Stimulated activated CD8-positive, alpha-beta memory T cell treated with anti-CD3 and anti-CD28 coated beads, Interleukin-7, amount 100 ng/mL, for 1 hour (primary cell): ENCODE measurements at places on chromosomes 4 and X.

DNA sequence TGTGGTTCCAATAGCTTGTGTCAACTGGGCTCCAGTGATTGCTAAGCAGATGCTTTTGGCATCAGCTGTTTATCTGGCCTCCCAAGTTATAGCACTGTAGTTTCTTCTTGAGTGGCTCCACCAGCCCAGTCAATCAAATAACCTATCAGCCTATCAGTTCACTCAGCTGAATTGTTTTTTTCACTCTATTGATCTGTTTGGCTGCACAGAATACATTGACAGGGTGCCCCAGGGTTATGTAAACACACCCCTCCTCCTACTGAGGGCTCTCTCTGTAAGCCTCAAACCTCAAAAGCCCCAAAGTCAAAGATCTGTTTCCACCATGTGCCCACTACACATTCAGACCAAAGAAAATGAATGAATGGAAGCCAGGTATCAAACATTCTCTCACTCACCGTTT lies 214.0 kb downstream of the HS6ST2 start:
- DNase-seq = no peak

GRCh38 chr4:77653162-77653758 lies 47.6 kb downstream of the CXCL13 start:
- no peak for DNase-seq

DNA sequence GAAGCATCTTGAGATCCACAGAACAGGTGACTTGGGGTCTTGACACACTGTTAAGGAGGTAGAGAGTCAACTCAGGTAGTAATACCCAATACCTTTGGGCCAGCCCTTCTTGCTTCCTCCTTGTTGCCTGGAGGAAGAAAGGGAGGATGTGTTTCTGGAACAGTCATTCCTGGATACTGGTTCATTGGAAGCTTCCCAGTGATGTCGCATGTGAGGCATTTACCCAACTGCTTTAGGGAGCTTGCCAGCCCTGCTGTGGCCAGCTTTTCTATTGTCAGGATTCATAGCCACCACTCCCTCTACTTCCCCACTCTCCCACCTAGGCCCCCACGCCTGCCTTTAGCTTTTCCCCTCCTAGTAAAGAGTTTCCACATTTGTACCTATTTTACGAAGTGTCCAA lies 310.3 kb upstream of the PRPS2 start:
- DNase-seq = no peak

- DNase-seq = no peak
Measured at GRCh38 chr4:114597410-114598115, 1.0 kb upstream of the UGT8 start.

DNA sequence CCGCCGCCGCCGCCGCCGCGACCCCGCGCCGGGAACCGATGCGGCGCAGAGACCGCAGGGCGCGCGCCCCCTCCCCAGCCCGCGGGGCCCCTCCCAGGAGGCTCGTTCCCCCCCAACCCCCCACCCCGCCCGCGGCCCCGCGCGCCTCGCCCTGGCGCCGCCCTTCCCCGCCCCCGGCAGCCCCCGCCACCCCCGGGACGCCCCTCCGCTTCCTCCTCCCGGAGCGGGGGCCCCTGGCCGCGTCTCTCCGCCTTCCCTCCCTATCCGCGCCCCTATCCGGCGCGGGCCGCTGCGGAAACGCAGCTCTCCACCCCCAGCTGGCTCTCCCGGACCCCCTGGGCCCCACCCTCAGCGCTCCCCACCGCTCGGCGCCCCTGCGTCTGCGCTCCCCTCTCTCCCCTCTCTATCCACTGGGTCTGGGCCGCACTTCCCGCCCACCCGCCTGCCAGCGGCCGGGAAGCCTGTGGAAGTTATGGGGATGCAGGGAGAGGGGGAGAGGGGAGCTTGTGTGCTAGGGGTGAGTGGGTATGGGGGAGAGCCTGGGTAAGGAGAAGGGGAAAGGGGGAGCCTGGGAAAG lies at the start of gene TMEM271:
TMEM271 (minus strand) TSS at position 51 of the 577 bp plus-strand sequence. CDS start 233 bp downstream, outside the sequence.
- no peak for DNase-seq

- DNase-seq = no peak
Measured at GRCh38 chr4:15667006-15667405, 11.8 kb upstream of the FBXL5 start.

DNA sequence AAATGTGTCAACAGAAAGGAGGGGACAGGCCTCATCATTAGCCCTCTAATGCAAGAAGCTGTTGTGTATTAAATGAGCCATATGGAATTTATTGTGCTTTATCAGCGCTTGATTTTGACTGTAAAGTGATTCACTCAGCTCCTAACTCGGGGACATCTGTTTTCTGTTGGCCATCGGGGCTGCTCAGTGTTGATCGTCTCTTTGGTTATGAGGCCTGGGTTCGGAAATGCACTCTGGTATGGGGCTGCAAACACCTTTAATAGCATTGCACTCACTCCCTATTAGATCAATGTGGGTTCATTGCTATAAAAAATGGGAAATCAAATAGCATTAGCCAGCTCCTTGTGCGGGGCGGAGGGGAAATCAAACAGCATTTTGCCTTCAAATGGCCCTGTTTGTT lies 6.4 kb downstream of the ARX start:
- no peak for DNase-seq

GRCh38 chr4:3387154-3387942 lies 54.4 kb upstream of the HGFAC start:
- no peak for DNase-seq

DNA sequence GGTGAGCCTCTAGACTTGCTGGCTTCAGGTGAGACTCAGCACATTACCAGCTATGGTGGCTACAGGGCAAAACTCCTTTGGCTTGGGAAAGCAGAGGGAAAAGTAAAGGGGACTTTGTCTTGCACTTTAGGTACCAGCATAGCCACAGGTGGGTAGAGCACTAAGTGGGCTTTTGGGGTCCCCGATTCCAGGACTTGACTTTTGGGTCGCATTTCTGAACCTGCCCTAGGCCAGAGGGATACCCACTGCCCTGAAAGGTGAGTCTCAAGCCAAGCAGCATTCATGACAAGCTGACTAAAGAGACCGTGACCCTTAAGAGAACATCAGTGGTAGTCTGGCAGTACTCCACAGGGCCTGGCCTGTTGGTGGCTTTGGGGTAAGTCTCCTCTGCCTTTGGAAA lies 224.8 kb downstream of the CFAP299 start:
- DNase-seq = no peak

DNA sequence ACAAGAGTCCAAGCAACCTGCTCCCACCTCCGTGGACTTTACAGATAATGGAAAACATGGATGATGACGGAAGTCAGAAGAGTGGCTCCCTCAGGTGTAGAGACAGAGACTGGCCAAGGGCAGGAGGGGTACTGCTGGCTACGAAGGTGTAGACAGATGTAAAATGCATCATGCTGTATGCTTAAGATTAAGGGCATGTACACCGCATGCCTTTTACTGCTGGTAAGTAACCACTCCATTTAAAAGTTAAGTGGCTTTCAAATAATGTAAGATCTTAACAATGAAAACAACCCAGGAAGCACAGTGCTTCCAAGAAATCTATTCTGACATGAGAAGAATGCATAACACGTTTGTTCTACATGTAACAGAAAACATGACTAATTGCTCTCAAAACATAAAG lies 76.9 kb upstream of the FAM9B start:
- DNase-seq = no peak

DNA sequence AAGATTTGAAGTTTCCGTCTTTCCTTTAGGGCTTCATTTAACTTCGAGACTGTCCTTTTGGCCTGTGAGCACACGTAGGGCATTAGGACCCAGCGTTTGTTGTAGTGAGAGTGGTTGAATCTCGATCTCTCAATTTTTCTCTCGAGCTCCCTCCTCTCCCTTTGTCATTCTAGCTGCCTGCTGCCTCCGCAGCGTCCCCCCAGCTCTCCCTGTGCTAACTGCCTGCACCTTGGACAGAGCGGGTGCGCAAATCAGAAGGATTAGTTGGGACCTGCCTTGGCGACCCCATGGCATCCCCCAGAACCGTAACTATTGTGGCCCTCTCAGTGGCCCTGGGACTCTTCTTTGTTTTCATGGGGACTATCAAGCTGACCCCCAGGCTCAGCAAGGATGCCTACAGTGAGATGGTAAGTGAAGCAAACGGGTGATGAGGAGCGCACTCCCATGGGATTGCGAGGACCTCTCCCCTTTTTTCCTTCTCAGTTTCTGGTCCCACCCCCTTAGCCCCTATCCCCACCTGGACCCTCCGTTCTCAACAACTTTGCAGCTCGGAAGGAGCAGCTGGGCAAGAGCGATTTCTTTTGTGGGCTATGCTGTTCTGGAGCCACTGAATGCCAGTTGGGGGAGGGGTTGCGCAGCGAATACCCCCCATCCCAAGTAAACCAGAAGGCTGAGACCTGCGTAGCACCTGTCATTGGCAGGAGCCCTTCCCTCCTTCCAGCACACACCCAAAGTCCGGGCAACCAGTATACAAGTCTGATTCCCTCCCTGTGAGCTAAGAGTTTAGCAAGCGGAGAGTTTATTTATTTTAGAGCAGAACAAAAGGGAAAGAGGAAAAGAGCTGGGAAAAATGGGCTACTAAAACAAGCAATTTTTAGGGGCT lies at the start of gene TMEM35A:
TMEM35A (plus strand) TSS at position 164 of the 883 bp plus-strand sequence; CDS start at position 288, 124 bp downstream.
- no peak for DNase-seq
